CD4-positive, alpha-beta memory T cell (primary cell): ENCODE measurements at places on chromosomes 3 and 15. TPM values are rescaled to one million over a fixed set of nuclear protein-coding genes. Genes with fewer than 3 reads are reported as not detected.
A peak's percentile ranks its signal among the peaks of the same experiment; 100 is the strongest.

The C3orf52 gene
- 2.0 TPM for total RNA-seq

The ECE2 gene
- total RNA-seq, result not detected

The FILIP1L gene
- total RNA-seq, result not detected

The STIMATE gene
- total RNA-seq, result 58.6 TPM

- no peak for DNase-seq
Measured at GRCh38 chr15:88262064-88262463, 5.5 kb upstream of the NTRK3 start.

GRCh38 chr3:177050501-177051237 is 146.6 kb downstream of the TBL1XR1 start:
- peak; percentile 56 for DNase-seq

DNA sequence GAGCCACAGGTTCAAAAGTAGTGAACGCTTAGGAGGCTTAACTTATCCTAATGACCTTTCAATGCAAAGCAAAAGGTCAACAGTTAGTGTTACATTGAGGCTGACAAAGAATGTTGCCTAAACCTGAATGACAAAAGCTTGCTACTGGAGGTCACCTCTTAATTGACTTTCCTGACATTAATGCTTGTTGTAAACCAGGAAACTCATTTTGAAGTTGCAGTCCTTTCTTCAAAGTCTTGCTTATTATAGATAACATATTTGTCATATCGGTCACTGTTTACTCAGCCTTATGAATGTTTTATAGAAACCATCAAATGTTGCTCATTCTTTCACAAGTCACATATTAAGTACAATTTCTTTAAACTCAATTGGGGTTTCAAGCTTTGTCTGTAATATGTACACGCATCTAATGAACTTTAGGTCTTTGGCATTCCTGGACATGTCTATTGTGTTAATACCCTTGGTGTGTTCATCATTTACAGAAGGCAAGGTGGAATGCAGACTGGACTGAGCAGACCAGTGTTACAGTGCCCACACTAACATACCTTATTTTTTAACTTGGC is 488.2 kb upstream of the NECTIN3 start:
- no peak for DNase-seq

DNA sequence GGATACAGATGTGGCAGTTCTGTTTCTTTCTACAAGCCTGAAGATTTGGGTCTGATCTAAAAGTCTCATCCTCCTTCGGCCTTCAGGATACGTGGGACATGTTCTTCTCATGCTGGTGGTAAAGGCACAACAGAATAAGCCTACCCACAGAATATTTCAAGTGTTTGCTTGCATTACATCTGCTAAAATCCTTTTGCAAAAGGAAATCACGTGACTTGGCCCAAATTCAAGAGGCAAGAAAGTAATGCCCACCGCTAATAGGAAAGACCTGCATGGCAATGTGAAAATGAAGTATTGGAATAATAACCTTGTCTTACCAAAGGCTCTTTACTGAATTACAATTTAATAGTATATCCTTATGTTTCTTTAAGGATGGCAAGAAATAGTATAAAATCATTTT is 439.9 kb upstream of the TGFBR2 start:
- no peak for DNase-seq

GRCh38 chr3:129013491-129013891 is 12.4 kb downstream of the EFCC1 start:
- DNase-seq, result no peak

- DNase-seq, result no peak
Measured at GRCh38 chr3:59245300-59245858, 195.6 kb upstream of the CFAP20DC start.

DNA sequence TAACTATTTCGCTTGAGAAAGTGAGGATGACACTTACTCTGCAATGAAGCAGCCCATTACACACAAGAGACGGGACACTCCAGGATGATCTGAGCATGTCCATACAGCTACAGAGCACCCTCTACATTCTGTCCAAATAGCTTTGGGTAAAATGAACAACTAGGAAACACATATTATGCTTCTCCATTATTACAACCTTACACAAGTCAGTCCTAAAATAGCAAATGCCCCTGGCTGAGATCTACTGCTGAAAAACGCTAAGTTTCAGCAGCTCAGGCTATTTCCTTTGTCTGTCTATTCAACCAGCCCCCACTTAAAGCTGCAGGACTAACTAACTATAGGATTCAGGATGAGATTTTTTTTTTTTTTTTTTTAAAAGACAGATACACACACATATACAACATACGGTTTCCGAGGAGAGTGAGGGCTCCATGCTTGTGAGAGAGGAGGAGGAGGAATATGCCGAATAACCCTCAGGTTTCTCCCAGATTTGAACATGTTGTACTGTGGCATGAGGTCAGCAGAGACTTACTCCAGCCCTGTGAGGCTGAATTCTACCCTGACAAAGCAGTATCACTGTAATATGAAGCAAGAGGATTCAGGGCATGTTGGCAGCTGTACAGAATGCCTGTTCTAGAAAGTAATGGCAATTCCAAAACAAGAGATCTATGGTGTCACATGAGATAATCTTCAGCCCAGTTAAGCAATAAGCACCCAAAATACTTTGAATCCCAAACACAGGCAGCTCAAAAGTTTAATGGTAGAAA is 117.3 kb upstream of the PLXND1 start:
- DNase-seq, result no peak

DNA sequence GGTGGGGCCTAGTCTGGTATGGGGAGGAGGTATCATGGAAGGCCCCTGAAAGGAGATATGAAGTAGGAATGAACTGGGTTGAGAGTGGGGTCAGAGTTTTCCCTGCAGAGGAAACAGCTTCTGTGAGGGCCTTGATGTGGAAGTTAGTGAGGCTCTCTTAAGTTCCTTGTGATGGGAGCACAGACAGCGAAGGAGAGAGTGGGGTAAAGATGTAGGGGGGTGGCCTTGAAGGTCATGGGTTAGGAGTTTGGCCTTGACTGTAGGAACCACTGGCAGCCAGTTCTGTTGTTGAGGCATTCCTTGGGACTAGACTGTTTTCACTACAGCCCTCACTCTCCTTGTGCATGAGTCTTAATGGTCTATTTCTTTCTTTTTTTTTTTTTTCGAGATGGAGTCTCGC is 77.8 kb upstream of the NMNAT3 start:
- DNase-seq, result no peak

- no peak for DNase-seq
Measured at GRCh38 chr15:64836023-64836536, 5.6 kb upstream of the PLEKHO2 start.
